Central memory CD8-positive, alpha-beta T cell (primary cell): ENCODE measurements at places on chromosomes 7 and 10.

- DNase-seq, result no peak
These were observed 74.5 kb downstream of the COBL start for GRCh38 chr7:51242007-51242691.

- no peak for DNase-seq
These were observed 2.6 kb downstream of the STK31 start for GRCh38 chr7:23712368-23713284.

DNA sequence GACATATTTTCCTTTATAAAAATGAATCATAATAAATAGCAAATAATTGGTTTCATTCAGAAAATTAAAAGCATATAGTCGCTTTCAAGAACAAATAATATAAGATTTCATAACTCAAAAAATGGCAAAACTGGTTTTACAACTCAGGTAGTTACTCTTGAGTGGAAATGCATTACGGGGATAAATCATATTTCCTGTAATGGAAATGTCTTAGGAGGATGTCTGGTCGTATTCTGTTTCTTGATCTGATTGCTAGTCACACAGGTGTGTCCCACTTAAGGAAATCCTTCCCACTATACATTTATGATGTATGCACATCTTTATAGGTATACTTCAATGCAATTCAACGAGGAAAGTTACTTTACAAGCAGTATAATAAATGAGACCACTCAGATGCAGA, 20.7 kb downstream of the NRAP start:
- DNase-seq, result no peak

GRCh38 chr7:104931181-104931781, 82.7 kb upstream of the KMT2E start:
- no peak for DNase-seq

- no peak for DNase-seq
These were observed 8.1 kb downstream of the SKIDA1 start for GRCh38 chr10:21517134-21518031.

- DNase-seq, result no peak
These were observed 977.2 kb downstream of the LRMDA start for GRCh38 chr10:76408646-76409045.

DNA sequence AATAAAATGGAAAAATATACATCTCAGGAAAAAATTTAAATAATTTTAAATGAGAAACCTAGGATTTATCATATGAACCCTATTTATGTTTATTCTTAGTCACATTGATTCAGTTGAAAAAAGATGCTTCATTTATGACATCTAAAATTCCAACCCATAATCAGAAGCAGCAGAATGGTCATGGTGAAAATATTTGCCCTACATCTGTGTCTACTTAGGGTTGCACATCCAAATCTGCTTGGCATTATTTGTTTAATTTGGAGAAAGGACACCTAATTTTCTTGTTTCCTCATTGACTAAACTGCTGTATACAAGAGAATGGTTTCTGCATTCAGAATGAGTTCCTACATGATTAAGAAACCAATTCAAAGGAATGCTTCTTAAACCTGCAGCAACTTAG, 72.9 kb upstream of the SKAP2 start:
- no peak for DNase-seq

- DNase-seq, result no peak
These were observed 837 bp upstream of the IGFBP3 start for GRCh38 chr7:45921699-45922519.

GRCh38 chr7:143217806-143218205, 4.0 kb upstream of the TAS2R40 start:
- DNase-seq, result no peak

DNA sequence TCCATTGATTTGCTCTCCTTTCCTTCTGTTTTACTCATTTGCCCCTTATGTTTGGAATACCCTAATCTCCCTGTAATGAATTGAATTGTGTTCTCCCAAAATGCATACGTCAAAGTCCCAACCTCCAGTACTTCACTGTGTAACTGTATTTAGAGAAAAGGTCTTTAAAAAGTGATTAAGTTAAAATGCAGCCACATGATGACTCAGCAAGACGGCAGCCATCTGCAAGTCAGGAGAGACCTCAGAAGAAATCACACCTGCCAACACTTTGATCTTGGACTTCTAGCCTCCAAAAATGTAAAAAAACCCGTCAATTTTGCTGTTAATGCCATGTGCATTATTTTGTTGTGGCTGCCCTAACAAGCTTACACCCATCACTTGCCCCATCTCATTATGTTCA, 85.3 kb upstream of the PCLO start:
- DNase-seq, result no peak

GRCh38 chr10:86964061-86964846, 4.0 kb upstream of the ADIRF start:
- DNase-seq, result no peak
